PC-9 (cell line): ENCODE measurements at places on chromosomes 4 and X. TPM values are rescaled to one million over a fixed set of nuclear protein-coding genes. Genes with fewer than 3 reads are reported as not detected.

The USP26 gene
- not detected in 2 replicates for total RNA-seq

GRCh38 chrX:103904301-103904700 lies 58.1 kb upstream of the TMSB15B start:
- no peaks in the 10 kb centered on the region for H3K36me3 ChIP-seq
- no peaks in the 10 kb centered on the region for H3K4me1 ChIP-seq
- DNase-seq: no peak
- H3K27ac ChIP-seq: no peak overlapping the region

GRCh38 chrX:29662759-29663503 lies 552.4 kb upstream of the MAGEB2 start:
- peak overlapping the region; percentile 14; the same call in 1 of the 2 replicates for H3K4me3 ChIP-seq
- no peaks in the 10 kb centered on the region for H3K36me3 ChIP-seq

GRCh38 chr4:93710101-93710846 lies 118.3 kb upstream of the ATOH1 start:
- no peaks in the 10 kb centered on the region for H3K4me1 ChIP-seq
- no peak overlapping the region for H3K27ac ChIP-seq
- no peak overlapping the region for H3K4me3 ChIP-seq

GRCh38 chr4:142314686-142315085 lies 531.4 kb downstream of the INPP4B start:
- no peak for DNase-seq
- no peak overlapping the region for H3K27ac ChIP-seq
- no peaks in the 10 kb centered on the region for H3K4me1 ChIP-seq
- H3K4me3 ChIP-seq: no peak overlapping the region
